Dorsolateral prefrontal cortex (tissue), 122 donors: ENCODE measurements at places on chromosomes 13 and 19.

DNA sequence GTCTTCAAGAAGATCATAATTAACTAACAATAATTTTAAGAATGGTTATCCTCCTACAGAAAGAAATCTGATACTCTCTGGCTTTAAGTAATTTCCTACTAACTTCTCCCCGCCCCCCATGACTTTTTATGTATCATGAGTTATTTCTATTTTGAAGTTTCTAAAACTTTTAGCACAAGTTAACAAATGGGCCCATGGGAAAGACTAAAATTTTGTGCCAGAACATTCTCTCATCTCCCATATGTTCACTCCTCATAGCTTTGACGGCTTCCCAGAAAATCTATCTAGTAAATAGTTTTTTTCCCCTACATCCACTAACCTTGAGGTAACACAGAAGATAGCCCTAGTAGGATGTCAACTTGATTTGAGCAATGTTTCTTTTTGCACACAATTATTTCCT lies 148.3 kb downstream of the POSTN start:
- DNase-seq, result no peak

DNA sequence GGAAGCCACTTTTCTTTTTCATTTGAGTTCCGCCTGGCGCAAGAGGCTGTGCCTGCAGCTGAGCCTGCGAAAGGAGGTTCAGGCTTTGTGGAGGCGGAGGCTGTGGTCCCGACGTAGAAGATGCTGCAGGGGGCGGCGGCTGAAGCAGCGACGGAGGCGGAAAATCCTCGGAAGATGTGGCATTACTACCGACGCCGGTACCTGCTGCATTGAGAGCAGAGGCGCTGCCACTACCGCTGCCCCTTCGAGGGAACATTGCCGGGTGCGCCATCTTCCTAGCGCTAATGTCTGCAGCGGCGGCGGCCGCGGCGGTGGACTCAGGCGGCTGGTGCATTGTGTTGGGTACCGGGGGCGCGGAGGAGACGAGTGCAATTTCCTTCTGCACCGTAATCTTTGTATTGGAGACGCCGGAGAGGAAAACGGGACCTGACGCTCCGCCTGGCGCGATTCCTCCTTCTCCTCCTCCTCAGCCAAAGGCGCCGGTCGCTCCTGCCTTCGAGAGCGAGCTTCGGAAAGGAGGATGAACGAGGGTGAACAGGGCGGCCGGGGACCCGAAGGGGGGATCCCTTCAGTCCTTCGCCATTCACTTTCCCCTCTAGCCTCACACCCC lies at the start of gene TSC22D1:
TSC22D1 (minus strand) TSS at position 590 of the 610 bp plus-strand sequence; CDS start at position 334, 256 bp downstream.
- peak; percentile 61 for DNase-seq

GRCh38 chr19:14432791-14433553 lies at the start of gene PKN1:
TSS of gene PKN1 (plus strand) at chr19:14433306. CDS start at chr19:14433522, 216 bp downstream.
- peak; percentile 62 for DNase-seq

DNA sequence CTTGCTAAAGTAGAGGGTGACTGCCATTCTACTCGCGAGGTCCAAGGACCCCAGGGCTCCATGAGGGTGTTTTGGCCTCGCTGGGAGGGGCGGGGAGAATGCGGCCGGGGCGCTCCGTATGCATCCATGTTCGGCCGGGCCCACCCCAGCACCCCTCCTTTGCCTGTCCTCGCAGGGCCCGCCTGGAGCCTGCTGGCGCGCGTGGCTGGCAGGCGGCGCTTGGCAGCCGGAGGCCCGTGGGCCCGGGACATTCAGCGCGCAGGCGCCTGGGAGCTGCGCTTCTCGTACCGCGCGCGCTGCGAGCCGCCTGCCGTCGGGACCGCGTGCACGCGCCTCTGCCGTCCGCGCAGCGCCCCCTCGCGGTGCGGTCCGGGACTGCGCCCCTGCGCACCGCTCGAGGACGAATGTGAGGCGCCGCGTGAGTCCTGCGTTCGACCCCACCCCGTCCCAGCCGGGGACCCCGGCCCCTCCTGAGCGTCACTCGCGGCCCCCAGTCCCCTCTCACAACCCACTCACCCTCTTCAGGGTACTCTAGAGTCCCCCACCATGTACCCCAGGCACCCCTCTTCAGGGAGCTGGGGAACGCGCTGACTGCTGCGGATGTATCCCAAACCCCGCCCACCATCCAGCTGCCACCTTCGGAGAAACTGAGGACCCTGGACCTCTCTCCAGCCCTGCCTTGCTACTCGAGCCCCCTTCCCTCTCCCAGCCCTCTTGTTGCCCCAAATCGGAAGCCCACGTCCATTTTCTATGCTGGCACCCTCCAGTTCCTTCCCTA lies 4.1 kb downstream of the DLL3 start:
- DNase-seq, result no peak

- DNase-seq, result peak; percentile 63
Observed at GRCh38 chr13:97028441-97029299, 34.4 kb upstream of the OXGR1 start.
